ENCODE measurements at places on chromosomes 5 and 9.

GRCh38 chr5:72364171-72364570 is 44.0 kb downstream of the PTCD2 start:
- no peak for DNase-seq

- no peak for DNase-seq
Measured at GRCh38 chr5:83731638-83732037, 11.0 kb upstream of the HAPLN1 start.

DNA sequence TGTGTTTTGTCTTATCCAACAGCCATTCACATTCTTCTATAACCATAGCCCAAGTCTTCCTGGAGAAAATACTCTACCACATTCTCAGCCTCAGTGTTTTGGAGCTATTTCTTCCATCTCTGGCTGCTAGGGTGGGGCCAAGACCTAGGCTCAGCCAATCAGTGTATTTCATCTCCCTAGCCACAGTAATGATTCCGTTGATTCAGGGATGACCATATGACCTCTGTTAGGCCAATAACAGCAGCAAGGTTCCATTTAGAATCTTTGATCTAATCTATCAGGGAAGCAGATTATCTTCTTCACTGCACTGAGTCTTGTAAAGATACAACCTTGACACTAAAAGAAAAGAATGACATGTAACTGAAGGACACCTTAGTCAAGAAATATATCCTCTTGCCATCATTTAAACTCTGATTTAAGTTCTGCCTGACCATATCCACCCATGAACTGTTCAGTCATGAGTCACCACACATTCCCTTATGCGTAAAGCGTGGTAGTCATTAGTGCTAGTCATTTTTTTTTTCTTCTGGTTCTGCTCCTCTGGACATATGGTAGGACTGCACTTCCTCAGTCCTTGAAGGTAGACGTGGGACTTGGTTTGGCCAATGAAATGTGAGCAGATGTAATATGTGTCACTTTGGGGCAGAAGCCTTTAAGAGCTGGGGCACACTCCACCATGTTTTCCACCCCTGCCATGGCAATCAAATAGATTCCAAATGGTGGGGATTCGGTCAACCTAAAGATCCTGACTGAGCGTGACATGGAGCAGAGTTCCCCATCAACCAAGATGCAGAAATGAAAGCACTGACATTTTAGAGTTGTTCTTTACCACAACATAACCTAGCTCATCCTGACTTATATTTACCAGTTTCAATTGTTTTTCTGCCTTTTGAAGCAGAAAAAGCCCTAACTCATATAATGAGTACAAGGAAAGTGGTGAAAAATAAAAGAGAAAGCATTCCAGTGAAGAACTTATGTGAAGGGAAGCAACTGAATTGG is 12.7 kb upstream of the PRELID2 start:
- peak; percentile 44 for DNase-seq

DNA sequence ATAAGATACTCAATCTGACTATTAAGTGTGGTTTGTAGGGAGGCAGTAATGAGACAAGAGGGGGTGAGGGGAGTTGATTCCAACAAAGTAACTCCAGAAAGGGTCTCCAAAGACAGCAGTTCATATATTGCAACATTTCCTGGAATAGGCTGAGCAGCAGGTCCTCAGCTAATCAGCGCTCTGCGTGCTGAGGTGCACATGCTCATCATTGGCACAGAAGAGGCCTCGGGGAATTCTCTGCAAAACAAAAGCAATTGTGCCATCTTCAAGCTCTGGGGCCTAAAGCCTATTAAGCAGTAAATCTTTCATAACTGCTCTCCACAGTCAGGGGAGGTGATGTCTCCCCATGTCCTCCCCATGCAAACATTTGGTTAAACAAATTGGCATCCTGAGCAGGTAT is 357.3 kb downstream of the SPOCK1 start:
- peak; percentile 68 for DNase-seq

- DNase-seq, result no peak
Measured at GRCh38 chr5:52838326-52839015, 50.8 kb downstream of the ITGA1 start.

DNA sequence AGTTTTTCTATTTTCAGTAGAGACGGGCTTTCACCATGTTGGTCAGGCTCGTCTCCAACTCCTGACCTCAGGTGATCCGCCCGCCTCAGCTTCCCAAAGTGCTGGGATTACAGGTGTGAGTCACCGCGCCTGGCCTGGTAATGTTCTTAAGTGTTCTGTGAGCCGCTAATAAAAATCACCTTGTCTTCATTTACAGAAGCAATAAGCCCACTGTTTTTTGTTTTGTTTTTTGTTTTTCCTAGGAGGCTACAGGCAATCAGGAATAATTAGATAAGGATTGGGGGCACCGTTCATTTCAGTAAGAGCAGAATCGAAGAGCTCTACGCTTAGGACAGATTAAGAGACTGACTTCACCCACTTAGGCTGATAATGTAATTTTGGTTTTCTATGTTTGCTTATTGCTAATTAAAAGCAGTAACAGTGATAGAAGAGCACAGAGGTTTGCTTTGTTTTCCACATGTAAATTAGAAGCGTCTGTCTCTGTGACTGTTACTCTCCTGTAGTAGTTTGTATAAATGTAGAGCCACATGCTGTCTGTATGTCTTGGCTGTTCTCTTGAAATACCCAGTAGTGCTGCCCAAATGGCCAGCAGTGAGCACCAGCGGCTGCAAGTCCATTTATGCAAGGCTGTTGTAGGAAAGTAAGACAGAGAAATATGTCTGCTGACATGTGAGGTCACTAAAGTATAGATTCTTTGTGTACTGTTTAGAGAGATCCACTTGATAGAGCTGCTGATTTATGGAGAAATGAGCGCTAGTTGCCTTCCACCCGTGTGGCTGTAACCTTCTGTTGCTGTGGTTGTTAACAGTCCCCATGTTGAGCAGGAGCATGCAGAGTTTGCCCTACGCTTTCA is 30.5 kb downstream of the TRIO start:
- DNase-seq, result no peak

- no peak for DNase-seq
Measured at GRCh38 chr9:129270205-129270604, 92.1 kb upstream of the IER5L start.

GRCh38 chr5:59259237-59259636 is 634.3 kb downstream of the PDE4D start:
- DNase-seq, result no peak

- DNase-seq, result no peak
Measured at GRCh38 chr5:35047785-35048404, at the start of gene AGXT2. TSS of gene AGXT2 (minus strand) at chr5:35047949. CDS start at chr5:35047892, 57 bp downstream.

GRCh38 chr9:80131627-80132026 is 559.9 kb downstream of the TLE4 start:
- no peak for DNase-seq

GRCh38 chr5:7842531-7842930 is 8.4 kb downstream of the CFAP90 start:
- no peak for DNase-seq

GRCh38 chr5:140140435-140140834 is 14.7 kb downstream of the IGIP start:
- DNase-seq, result no peak

- no peak for DNase-seq
Measured at GRCh38 chr9:98846879-98847278, 39.4 kb downstream of the GALNT12 start.

GRCh38 chr5:101720033-101720432 is 576.1 kb downstream of the SLCO4C1 start:
- DNase-seq, result no peak

GRCh38 chr9:3863686-3864085 is 337.9 kb upstream of the RFX3 start:
- DNase-seq, result no peak

- peak; percentile 48 for DNase-seq
Measured at GRCh38 chr9:121598167-121598964, 53.1 kb upstream of the DAB2IP start.

DNA sequence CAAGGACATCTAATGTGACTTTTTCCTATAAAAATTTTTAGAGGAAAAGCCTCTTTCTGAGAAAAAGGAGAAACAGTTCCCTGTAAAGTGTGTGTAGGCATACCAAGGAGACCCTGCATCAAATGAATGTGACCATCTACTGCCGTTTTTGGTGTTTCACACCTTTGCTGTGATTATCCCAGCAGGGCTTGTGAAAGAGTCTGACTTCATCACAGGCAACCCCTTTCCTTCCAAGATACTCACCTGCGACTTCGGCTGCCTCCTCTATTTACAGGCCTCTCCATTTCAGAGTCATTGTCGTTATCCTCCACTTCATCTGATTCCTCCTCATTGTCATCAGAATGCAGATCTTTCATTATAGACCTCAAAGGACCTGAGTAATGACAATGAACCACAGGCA is 259.1 kb downstream of the MLLT3 start:
- DNase-seq, result no peak

- no peak for DNase-seq
Measured at GRCh38 chr9:37464006-37464405, 1.2 kb downstream of the ZBTB5 start.

DNA sequence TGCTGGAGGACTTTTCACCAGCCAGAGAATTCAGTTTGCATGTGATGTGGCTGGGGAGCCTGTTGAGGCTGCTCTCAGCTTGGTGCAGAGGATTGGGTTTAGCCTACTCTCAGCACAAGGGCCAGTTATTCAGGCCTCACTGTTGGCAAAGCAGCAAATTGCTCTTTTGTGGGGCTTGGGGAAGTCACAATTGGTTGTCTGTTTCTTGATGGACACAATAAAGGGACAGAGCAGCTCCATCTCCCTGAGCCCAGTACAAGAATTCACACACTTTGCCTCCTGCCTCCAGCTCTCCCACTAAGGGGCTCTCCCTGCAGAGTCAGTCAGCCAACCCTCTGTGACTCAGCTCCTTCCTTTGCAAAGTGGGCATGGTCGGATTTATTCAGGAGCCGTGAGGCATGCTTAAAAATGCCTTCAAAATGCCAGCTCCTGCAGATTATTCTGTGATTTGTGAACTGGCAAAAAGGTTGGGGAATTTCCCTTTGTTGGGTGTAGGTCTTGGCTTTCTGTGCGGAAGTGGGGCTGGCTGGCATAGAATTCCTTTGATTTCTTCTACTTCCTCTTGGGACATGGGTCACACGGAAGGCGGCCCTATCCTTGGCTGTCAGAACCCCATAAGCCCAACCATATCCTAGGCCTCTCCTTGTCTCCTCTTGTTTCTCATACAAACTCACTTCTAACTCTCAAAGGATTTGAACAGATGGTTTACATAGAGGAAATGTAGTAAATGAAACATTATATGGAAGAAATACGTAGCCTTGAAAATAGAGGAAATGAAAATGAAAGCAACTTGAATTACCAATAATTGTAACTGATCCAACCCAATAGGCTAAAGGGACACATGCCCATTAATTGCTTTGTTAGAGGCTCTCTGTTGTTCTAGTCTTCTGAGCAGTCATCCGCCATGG is 118.7 kb upstream of the CD180 start:
- DNase-seq, result peak; percentile 78

GRCh38 chr5:173891308-173892116 is 3.4 kb downstream of the CPEB4 start:
- no peak for DNase-seq

GRCh38 chr9:79196606-79197005 is 375.2 kb upstream of the TLE4 start:
- peak; percentile 32 for DNase-seq

DNA sequence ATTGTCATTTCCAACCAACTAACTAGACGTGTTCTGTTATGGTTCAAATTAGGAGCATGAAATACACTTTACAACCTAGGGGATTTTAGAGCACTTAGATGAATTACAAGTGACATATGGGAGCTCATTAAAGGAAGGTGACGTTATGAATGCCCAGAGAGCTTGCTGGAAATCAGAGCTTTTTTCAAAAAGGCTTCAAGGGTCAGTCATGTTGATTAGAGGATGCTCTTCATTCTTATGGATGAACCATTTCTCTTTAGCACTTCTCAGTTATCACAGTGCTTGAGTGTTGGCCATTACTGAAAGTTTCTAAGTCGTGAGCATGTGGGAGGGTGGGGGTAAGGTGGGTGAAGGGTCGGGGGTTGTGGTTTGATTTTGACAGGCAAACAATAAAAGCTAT is 1245.5 kb upstream of the DMAC1 start:
- DNase-seq, result no peak

GRCh38 chr9:34884747-34885189 is 73.3 kb upstream of the PHF24 start:
- DNase-seq, result no peak

DNA sequence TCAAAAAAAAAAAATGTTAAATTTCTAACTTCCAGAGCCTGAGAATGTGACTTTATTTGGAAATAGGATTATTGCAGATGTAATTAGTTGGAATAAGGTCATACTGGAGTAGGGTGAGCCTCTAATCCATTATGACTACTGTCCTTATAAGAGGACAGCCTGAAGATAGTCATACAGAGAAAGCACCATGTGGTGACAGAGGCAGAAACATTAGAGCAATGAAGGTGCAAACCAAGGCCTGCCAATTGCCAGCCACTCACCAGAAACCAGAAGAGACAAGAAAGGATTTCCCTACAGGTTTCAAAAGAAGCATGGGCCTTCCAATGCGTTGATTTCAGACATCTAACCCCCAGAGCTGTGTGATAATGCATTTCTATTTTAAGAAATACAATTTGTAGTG is 659.2 kb upstream of the CHD1 start:
- DNase-seq, result no peak

DNA sequence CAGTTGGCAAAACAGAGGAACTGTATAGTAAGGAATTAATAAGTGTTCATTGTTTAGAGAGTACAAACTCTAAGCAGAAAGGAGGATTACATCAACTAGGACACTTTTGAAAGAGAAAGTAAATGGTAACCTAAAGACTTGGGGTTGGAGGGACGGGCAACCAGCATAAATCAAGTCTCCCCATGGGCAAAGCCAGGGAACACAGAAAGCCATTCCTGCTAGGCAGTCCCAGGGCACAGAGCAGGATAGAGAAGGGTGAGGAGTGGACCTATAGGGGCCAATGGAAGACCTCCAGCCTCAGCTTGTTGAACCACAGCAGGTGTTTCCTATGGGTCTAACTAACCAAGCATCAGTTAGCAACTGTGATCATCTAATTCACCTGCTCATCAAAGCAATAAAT is 9.2 kb upstream of the ERAP1 start:
- no peak for DNase-seq

- DNase-seq, result no peak
Measured at GRCh38 chr5:167255926-167256325, 1035.5 kb upstream of the WWC1 start.

- no peak for DNase-seq
Measured at GRCh38 chr9:136309101-136309801, 5.4 kb upstream of the CCDC187 start.

GRCh38 chr5:169085636-169086035 is 215.3 kb downstream of the SLIT3 start:
- no peak for DNase-seq
